Activated CD8-positive, alpha-beta memory T cell treated with anti-CD3 and anti-CD28 coated beads, Interleukin-2, amount 10 ng/mL, durations not matched to agents 7 days and 5 days (primary cell): ENCODE measurements at places on chromosomes 12 and 14. TPM values are rescaled to one million over a fixed set of nuclear protein-coding genes. Genes with fewer than 3 reads are reported as not detected.

The CYP27B1 gene
- total RNA-seq, result 4.5 TPM

The ZDHHC22 gene
- not detected for total RNA-seq

The GUCY2C gene
- not detected for total RNA-seq

The TAS2R7 gene
- total RNA-seq, result not detected

The FERMT2 gene
- 1.9 TPM for total RNA-seq

The CSAD gene
- 28.1 TPM for total RNA-seq

The ATF7 gene
- total RNA-seq, result 33.8 TPM

The STXBP6 gene
- not detected for total RNA-seq

The PMCH gene
- 0.53 TPM for total RNA-seq

The OR4E2 gene
- total RNA-seq, result not detected

The C1QL4 gene
- not detected for total RNA-seq

The NXPH4 gene
- 0.58 TPM for total RNA-seq

The RNASE7 gene
- total RNA-seq, result not detected

The TEX52 gene
- total RNA-seq, result not detected

The LYZ gene
- total RNA-seq, result 0.21 TPM

The ENDOU gene
- not detected for total RNA-seq

The GALNT16 gene
- total RNA-seq, result 0.16 TPM

The HCFC2 gene
- total RNA-seq, result 15.2 TPM

The HHIPL1 gene
- total RNA-seq, result 0.09 TPM

The RHEBL1 gene
- 15.1 TPM for total RNA-seq

The SYCP3 gene
- total RNA-seq, result 0.93 TPM

The ABCC9 gene
- 0.07 TPM for total RNA-seq

The LTBR gene
- 0.30 TPM for total RNA-seq

The TMPRSS12 gene
- not detected for total RNA-seq

The MIP gene
- total RNA-seq, result not detected

The AP5M1 gene
- 49.6 TPM for total RNA-seq

The LMNTD1 gene
- not detected for total RNA-seq

The DAZAP2 gene
- 181 TPM for total RNA-seq

The CMA1 gene
- total RNA-seq, result not detected

The TAS2R50 gene
- 0.89 TPM for total RNA-seq

The GALNT8 gene
- total RNA-seq, result 0.85 TPM

The NFATC4 gene
- not detected for total RNA-seq

The CLEC4D gene
- total RNA-seq, result not detected

The NR1H4 gene
- total RNA-seq, result not detected

The HEATR5A gene
- total RNA-seq, result 8.4 TPM

The PRH2 gene
- total RNA-seq, result 0.76 TPM
